ENCODE measurements at places on chromosomes 2 and 18.
A peak's percentile ranks its signal among the peaks of the same experiment; 100 is the strongest.

DNA sequence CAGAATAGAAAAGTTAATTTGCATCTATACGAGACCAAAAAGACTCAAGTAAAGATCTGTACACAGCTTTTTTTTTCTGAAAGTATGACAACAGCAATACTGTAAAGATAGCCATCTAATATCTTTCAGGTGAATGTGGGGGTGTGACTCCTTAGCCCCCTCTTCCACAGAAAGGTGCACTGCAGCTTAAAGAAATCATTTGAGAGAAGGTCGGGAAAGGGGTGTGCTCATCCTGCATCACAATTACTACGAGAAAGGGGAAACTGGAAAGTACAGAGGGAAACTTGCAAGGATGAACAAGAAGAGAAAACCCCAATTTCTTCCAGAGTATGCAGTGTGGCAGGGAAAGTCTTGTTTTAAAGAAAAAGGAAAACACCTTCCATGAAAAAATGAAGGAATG is 255.6 kb downstream of the CCDC178 start:
- no peak for DNase-seq

GRCh38 chr2:121519732-121520640 is 10.7 kb upstream of the RNU4ATAC start:
- no peak for DNase-seq

DNA sequence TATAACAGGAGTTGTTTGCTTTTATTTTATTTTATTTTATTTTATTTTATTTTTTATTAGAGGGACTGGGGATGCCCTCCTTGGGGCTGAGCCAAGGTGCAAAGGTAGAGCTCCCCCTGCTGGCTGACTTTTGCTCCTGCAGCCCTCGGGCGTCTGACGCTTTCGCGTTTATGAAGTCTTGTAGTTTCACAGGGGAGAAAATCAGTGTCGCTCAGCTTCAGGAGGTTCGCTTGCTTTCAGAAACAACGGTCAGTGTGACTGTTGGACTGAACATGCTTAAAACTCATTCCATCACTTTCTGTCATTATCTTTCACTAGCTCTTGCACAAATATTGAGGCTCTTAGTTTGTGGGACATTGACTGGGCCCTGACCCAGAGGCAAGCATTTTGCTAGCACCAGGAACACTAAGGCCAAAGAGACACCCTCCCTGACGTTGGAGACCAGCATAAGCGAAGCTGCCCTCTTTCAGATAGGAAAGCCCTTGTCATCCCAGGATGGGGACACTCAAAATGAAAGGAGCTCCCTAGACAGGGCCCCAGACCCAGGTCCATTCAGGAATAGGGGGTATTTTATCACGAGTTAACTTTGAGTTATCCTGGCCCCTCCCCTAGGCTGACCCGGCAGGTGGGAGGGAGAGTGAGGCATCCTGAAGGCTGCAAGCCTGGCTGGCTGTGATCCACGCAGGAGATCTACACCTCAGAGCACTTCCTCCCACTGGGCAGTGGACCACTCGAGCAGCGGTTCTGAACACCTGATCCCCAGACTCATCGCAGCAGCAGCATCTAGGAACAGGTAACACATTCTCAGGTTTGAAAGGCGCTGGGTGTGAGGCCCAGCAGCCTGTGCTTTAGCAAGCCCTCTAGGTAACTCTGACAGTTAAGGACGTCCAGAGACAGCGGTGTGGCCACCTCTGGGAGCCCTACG is 34.4 kb downstream of the LGALSL start:
- DNase-seq, result peak; percentile 80

- no peak for DNase-seq
Measured at GRCh38 chr2:38375696-38376345, 1.3 kb downstream of the ATL2 start.

- no peak for DNase-seq
Measured at GRCh38 chr2:168165397-168165796, 82.0 kb downstream of the STK39 start.

DNA sequence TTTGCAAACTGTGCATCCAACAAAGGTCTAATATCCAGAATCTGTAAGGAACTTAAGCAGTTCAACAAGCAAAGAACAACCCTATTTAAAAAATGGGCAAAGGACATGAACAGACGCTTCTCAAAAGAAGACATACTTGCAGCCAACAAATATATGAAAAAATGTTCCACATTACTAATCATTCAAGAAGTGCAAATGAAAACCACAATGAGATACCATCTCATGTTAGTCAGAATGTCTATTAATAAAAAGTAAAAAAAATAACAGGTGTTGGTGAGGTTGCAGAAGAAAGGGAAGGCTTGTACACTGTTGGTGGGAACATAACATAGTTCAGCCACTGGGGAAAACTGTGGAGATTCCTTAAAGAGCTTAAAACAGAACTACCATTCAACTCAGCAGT is 126.2 kb downstream of the NAT8 start:
- DNase-seq, result no peak

GRCh38 chr2:224523626-224524577 is 61.3 kb downstream of the CUL3 start:
- peak; percentile 45 for DNase-seq
